T-helper 2 cell treated with Interferon-gamma antibody and Interleukin-4, amounts not matched to agents 5 μg/mL and 100 μg/mL, for 36 hours (primary cell): ENCODE measurements at places on chromosomes 7 and 10.
A peak's percentile ranks its signal among the peaks of the same experiment; 100 is the strongest.

DNA sequence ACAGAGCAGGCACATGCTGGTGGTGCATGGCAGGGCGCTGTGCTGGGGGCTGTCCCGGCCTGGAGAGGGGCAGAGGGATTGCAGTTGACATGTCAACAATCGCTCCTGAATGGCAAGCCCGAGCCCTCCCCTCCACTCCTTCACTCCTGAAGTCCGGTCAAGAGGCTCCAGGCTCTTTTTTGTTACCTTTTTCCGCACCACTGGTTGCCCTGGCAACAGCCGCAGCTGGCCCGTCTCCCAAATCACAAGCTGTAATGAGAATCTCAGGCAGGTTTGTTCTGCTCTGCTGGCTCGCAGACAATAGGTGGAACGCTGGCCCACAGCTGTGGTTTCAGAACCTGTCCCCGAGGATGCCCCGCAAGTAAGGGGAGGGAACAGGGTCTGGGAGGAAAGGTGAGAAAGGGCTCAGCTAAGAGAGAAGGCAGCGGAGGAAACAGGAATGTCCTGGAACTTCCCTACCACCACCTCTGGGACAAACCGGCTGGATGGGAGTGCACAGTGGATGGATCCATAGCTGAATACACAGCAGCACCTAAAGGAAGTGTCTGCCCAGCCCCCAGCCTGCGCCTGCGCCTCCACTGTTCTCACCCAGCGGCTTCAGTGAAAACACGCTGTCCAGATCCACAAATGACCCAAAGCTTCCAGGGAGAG is 58.9 kb downstream of the CALML3 start:
- DNase-seq = no peak

DNA sequence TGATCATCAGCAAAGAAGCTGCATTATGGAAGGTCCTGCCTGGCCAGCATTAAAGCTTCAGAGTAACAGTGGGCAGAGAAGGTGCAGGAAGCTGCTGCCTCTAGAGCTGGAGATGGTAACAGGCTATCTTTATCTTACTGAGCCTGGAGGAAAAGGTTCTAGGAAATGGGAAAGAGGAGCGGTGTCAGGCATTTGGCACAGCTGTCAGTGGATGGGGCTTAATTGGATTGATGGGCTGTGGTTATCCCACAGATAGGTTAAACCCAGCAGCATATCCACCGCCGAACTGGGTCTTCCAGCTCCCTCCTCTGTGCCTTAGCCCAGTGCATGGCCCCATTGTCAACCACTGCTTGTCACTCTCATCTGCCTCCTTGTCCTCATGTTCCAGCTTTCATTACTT is 127.6 kb downstream of the CCNY start:
- DNase-seq = no peak

GRCh38 chr7:105127179-105127578 is 113.2 kb downstream of the KMT2E start:
- no peak for DNase-seq

DNA sequence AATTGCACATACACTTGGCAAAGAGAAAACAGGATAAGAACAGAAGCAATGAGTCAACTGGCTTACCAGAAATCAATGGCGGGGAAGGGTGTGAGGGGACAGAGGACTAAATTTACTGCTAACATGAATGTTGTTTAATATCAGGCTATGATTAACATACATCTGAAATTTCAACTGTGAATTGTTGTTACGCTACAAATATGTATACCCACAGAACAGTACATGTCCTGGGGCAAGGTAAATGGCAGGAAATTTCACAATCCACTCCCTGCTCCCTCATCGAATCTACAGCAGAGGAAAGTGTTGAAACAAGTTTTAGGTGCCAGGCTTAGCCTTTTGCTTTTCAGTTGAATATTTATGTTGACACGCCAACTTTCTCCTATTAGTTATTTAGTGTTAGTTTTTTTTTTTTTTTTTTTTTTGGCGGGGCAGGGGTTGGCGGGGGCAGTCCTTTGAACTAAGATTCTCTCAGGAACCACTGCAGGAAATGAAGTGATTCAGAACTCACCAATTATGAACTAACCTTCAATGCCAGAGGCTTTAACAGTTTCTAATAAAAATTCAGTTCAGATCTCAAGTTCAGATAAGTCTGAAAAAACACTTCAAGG is 99.0 kb downstream of the UBE2H start:
- no peak for DNase-seq

DNA sequence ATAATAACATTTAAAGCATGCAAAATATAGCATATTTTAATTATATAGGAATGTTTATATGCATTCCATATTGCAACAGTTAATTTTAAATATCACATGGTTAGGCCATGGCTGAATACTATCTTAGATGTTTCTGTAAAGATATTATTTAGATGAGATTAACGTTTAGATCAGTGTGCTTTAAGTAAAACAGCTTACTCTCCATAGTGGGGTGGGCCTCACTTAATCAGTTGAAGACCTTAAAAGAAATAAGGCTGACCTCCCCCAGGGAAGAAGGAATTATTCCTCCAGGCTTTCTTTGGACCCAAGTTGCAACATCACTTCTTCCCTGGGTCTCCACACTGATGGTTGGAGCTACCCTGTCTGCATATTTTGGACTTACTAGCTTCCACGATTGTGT is 1246.5 kb downstream of the TYW1 start:
- no peak for DNase-seq

- peak; percentile 79 for DNase-seq
These were observed 5.7 kb downstream of the GATA3 start for GRCh38 chr10:8060010-8060703.

GRCh38 chr10:132131581-132132420 is 54.9 kb upstream of the DPYSL4 start:
- DNase-seq = no peak

- no peak for DNase-seq
These were observed 138.7 kb downstream of the MAPK8 start for GRCh38 chr10:48444861-48445841.

GRCh38 chr10:132588301-132589013 is 50.9 kb downstream of the INPP5A start:
- DNase-seq = peak; percentile 55

GRCh38 chr7:82481499-82482097 is 38.0 kb upstream of the CACNA2D1 start:
- DNase-seq = no peak

DNA sequence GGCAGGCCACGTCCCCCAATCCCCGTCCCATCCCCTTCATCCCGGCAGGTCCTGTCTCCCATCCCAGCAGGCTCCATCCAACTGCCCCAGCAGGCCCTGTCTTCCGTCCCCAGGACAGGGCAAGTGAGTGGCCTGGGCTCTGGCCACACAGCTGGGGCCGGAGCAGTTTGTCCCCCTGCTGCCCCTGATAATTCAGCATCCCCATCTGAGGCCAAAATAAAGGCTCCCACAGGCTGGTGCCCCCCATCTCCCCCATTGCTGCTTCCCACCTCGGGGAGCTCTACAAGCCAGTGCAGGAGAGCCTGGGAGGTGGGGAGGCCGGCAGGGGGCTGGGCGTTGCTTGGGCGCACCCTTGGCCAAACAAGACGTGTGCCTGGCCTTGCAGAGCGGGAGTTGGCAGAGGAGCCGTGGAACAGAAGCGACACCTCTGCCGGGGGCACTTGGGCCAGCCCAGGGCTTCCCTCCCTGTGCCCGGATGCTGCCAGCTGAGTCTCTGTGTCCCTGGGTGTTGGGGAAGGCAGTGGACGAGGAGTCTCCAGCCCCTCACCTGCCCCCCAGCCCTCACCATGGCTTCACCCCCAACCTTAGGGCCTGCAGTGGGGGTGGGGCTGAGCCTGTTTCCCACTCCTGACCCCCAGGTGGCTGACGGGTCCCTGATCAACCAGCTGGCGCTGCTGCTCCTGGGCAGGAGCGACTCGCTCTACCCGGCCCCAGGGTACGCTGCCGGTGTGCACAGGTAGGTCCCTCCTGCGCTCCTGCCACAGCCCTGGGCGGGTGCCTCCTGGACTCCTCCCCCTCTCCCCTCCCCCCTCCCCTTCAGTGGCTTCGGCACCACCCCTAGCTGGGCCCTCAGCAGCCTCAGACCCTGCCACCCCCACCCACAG is 14.0 kb downstream of the AP5Z1 start:
- DNase-seq = no peak
